ENCODE measurements at places on chromosomes 2 and 18. TPM values are rescaled to one million over a fixed set of nuclear protein-coding genes. Genes with fewer than 3 reads are reported as not detected.

DNA sequence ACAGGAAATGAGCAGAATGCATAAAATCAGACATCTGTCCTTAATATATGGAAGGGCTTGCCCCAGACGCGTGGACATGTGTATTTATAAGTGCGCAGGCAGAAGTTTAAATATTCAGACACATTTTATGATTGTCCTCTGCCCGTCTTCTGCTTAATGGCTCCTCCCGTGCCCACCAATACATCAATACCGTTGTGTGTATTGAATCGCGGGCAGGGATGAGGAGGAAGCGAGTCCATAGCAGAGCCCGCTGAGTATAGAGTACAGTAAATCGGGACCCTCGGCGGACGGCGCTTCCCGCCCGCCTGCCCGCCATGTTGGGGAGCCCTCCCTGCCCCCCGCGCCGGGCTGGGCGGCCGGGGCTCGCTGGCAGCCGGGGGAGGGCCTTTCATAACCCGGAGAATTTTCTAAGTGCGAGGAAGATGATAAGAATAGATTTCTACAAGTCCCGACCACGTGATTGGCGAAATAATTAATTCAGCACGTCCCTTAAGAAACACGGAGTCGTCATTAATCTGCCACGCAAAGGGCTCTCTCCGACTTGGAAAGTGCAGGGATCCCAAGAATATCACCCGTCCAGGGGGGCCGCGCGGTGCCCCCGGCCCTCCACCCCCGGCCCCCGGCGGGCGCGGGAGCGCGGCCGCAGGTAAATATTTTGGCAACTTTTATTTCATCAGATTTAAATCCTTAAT, at the start of gene HOXD3:
TSS of gene HOXD3 (plus strand) at position 501 of the 692 bp plus-strand sequence. CDS start 11,808 bp downstream, outside the sequence.
- DNase-seq: no peak

Gene PSMA8
- not detected for total RNA-seq

DNA sequence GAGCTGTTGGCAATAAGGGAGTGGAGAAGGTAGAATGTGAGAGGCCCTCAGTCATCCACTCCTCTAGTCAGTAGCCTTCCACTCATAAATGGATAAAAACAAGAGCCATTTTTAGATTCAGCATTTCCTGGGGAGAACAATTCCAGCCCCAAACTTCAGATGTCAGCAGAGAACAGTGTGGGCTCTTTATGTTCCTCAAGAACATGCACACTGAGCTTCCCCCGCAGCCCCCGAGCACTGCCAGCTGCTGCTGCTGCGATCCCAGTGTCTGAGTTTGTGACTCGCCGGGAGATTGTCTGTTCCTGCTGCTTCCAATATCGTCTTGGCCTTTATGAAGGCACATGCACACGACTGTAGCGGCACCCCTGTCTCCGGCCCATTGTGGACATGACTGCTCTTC, 143.7 kb upstream of the CTNNA2 start:
- no peak for DNase-seq

- peak; percentile 54 for DNase-seq
These were observed 33.1 kb upstream of the REG3G start for GRCh38 chr2:78992451-78992806.

DNA sequence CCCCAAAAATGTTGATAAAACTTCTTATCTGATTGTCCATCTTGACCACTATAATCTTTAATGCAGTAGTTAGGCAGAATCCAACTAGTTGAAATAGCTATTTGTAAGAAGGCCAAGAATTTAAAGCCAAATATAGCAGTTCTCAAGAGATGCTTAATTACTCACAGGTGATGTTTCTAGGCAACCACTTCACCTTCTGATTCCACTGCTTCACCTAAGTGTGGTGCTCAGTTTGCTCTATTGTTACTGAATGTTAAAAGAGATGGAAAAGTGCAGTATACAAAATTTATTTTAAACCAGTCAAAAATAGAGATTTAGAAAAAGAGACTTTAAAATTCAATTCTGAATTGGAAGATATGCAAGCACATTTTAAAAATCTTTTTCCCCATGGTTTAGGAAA, 539.4 kb downstream of the ZNF804A start:
- DNase-seq: no peak

Gene SP140
- not detected for total RNA-seq

Gene DES
- total RNA-seq: 1.3 TPM

Measured in glutamatergic neuron (in vitro differentiated cells).